ENCODE measurements at places on chromosomes 3 and 15. TPM values are rescaled to one million over a fixed set of nuclear protein-coding genes. Genes with fewer than 3 reads are reported as not detected.
A peak's percentile ranks its signal among the peaks of the same experiment; 100 is the strongest.

The RASL12 gene
- total RNA-seq = 2.8 TPM

The JMJD7 gene
- 1.7 TPM for total RNA-seq

The TTC21A gene
- 0.33 TPM for total RNA-seq

The LEKR1 gene
- total RNA-seq = not detected

The MYZAP gene
- total RNA-seq = 1.3 TPM

The GOLGA8N gene
- total RNA-seq = 1.4 TPM

The LRRC2 gene
- total RNA-seq = 97.0 TPM

GRCh38 chr15:94279736-94280135, 48.4 kb downstream of the MCTP2 start:
- H3K27ac ChIP-seq = no peak overlapping the region
- no peaks in the 10 kb centered on the region for H3K36me3 ChIP-seq
- H3K4me1 ChIP-seq = no peaks in the 10 kb centered on the region
- H3K27me3 ChIP-seq = no peaks in the 10 kb centered on the region
- no peak overlapping the region for H3K4me3 ChIP-seq
- DNase-seq = no peak

- H3K4me1 ChIP-seq = peaks cover 27% of the 10 kb centered on the region
- DNase-seq = peak; percentile 2
- H3K27me3 ChIP-seq = no peaks in the 10 kb centered on the region
- no peaks in the 10 kb centered on the region for H3K36me3 ChIP-seq
- H3K4me3 ChIP-seq = no peak overlapping the region
- H3K27ac ChIP-seq = no peak overlapping the region
Measured at GRCh38 chr15:40066589-40066988, 27.6 kb upstream of the SRP14 start.

DNA sequence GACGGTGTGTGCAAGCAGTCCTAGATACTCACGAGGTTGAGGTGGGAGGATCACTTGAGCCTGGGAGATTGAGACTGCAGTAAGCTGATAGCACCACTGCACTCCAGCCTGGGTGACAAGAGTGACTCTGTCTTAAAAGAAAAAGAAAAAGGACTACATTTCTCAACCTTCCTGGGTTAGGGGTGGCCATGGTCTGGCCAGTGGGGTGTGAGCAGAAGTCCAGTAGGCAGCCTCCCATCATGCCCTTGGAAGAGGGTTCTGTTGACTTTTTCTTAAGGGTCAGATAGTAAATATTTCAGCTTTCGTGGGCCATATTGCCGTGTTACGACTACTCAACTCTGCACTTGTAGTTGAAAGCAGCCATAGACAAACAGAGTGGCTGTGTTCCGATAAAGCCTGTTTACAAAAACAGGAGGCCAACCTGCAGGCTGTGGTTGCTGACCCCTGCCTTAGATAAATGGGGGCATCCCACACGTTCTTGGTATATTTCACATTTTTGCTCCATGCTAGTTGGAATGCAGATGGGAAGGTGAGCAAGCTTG, 31.0 kb upstream of the PDE8A start:
- DNase-seq = no peak
- H3K27me3 ChIP-seq = no peaks in the 10 kb centered on the region
- H3K4me3 ChIP-seq = no peak overlapping the region
- peaks cover 7% of the 10 kb centered on the region for H3K4me1 ChIP-seq

GRCh38 chr3:131797776-131798175, 237.0 kb downstream of the CPNE4 start:
- no peaks in the 10 kb centered on the region for H3K36me3 ChIP-seq
- H3K4me1 ChIP-seq = no peaks in the 10 kb centered on the region
- no peak overlapping the region for H3K4me3 ChIP-seq
- H3K27ac ChIP-seq = no peak overlapping the region
- no peak for DNase-seq

GRCh38 chr3:127448161-127448561, 142.4 kb downstream of the TPRA1 start:
- H3K4me1 ChIP-seq = no peaks in the 10 kb centered on the region
- no peak overlapping the region for H3K27ac ChIP-seq
- peaks cover 4% of the 10 kb centered on the region for H3K27me3 ChIP-seq

- peak; percentile 29 for DNase-seq
- H3K27ac ChIP-seq = peak overlapping the region; percentile 94
- H3K27me3 ChIP-seq = no peaks in the 10 kb centered on the region
- H3K36me3 ChIP-seq = no peaks in the 10 kb centered on the region
- peaks cover 78% of the 10 kb centered on the region for H3K4me1 ChIP-seq
Measured at GRCh38 chr15:74868059-74868458, 5.1 kb downstream of the SCAMP2 start.

DNA sequence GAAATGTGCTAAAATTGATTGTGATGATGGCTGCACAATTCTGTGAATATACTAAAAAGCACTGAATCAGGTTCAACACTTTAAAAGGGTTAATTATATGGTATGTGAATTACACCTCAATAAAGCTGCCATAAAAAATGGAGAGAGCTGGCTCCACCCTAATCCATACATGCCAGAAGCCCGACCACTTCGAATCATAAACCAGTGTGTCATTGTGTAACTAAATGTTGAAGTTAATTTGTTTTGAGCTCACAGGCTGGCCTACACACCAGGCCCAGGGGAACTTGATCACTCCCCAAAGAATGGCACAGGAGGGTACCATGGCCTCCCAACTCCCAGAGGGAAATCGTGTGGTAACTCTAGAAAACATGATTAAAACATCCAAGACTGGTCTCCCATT, 14.0 kb downstream of the PLCD1 start:
- no peak overlapping the region for H3K4me3 ChIP-seq
- no peaks in the 10 kb centered on the region for H3K36me3 ChIP-seq
- DNase-seq = no peak
- H3K27me3 ChIP-seq = no peaks in the 10 kb centered on the region
- no peaks in the 10 kb centered on the region for H3K4me1 ChIP-seq

DNA sequence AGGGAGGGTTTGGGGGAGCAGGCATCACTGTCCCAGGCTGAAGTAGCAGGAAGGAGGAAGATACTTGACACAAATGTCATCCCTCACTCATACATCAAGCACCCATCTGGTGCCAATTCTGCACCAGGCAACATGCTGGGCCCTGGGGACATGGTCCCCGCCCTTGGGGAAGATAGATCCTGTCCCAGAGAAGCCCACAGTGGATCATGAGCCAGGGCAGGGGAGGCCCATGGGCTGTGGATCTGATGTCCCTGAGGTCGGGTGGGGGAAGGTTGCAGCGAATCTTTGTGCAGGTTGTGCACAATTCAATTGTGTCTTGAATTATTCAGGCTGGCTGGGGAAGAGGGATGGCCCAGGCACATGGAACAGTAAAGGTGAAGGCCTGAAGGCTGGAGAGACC, 6.4 kb upstream of the CCDC33 start:
- no peak overlapping the region for H3K27ac ChIP-seq
- no peak overlapping the region for H3K4me3 ChIP-seq
- H3K27me3 ChIP-seq = peaks cover 2% of the 10 kb centered on the region
- no peaks in the 10 kb centered on the region for H3K36me3 ChIP-seq

DNA sequence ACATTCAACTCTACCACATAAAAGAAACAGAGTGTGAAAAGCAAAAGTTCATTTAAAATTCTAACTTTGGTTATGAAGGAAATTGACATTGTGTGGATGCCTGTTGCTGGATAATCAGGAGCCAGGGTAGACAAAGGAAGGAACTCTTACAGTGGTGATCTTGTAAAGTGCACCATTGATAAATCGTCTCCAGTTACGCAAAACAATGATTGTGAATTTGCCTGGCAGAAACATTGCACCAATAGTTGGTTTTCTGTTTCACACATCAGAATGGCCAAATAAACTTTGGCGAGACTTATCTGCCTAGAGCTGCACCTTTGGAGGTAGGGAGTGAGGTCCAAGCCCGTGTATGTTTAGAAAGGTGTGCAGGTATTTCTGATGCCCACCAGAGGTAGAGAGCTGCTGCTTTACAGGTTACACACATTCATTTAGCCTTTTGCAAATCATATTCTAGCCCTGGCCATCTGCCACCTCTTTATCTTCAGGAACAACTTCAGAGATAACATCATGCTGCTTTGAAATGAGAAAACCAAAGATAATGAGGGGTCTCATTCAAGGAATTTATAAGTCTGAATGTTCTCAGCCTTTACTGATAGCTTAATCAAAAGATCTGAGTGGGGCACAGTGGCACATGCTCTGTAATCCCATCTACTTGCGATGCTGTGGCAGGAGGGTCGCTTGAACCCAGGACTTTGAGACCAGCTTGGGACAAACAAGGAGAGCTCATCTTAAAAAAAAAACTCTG, 47.4 kb upstream of the P3H2 start:
- no peaks in the 10 kb centered on the region for H3K4me1 ChIP-seq
- H3K27ac ChIP-seq = no peak overlapping the region
- no peaks in the 10 kb centered on the region for H3K27me3 ChIP-seq
- H3K4me3 ChIP-seq = no peak overlapping the region

- no peak overlapping the region for H3K27ac ChIP-seq
- H3K36me3 ChIP-seq = no peaks in the 10 kb centered on the region
- no peak overlapping the region for H3K4me3 ChIP-seq
Measured at GRCh38 chr3:42387802-42388651, 22.4 kb downstream of the LYZL4 start.

- H3K4me3 ChIP-seq = peak within 1 kb of the TSS; percentile 47
- no peak for DNase-seq
- peaks cover 5% of the 10 kb centered on the region for H3K27me3 ChIP-seq
- H3K4me1 ChIP-seq = peaks cover 23% of the 10 kb centered on the region
- H3K36me3 ChIP-seq = no peaks in the 10 kb centered on the region
Measured at GRCh38 chr3:184377882-184378445, at the start of gene THPO. Gene THPO, minus strand, starts transcription at chr3:184378207. Its CDS starts 1,948 bp downstream, at chr3:184376259.

DNA sequence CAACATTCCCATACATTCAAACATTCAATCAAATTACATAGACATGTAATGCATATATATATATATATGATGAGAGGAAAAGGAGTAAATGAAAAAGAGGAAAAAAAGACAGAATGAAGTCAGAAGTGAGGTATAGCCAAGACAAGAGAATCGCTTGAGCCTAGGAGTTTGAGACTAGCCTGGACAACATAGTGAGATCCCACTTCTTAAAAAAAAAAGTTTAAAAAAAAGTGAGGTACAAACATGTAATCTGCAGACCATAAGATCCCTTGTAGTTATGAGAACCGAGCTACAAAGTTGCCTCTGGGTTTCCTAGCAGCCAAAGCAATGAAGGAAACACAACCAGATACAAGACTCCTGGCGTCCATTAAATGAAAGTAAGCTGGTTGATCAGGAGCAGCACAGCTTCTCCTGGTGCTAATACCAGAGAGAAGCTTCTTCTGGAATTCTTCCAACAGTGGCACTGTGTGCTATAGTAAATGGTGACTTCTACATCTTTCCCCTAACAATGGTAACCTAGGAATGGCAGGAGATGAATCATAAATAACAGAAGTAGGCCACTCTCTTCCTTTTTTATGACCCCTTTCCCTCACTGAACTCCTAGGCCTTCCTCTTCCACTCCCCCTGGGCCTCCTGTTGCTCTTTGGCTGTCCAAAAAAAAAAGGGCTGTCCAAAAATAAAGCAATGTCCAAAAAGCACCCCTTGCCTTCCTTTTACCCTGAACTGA, 3.5 kb downstream of the KCNMB3 start:
- no peaks in the 10 kb centered on the region for H3K27me3 ChIP-seq
- DNase-seq = no peak
- H3K36me3 ChIP-seq = peaks cover 8% of the 10 kb centered on the region

DNA sequence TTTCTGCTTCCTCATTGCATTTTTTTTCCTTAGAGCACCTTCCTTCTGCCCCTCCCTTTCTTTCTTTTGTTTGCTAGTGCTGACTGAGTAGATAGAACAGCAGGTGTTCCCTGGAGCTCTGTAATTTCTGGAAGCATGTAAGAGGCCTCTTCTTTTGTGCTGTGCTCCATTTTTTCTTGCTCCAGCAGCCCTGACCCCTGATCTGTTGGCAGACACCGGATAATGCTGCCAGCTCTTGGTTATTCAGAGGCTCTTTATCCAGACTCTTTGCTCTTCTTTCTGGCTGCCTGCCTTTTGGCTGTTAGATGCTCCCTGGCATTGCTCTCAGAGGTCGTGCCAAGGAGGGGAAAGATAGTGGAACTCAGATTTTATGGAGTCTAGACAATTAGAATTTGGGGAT, 104.4 kb upstream of the RBMS3 start:
- H3K27me3 ChIP-seq = no peaks in the 10 kb centered on the region
- H3K27ac ChIP-seq = no peak overlapping the region
- no peak overlapping the region for H3K4me3 ChIP-seq
- peaks cover 18% of the 10 kb centered on the region for H3K4me1 ChIP-seq
- no peaks in the 10 kb centered on the region for H3K36me3 ChIP-seq

- peaks cover 44% of the 10 kb centered on the region for H3K27me3 ChIP-seq
- no peaks in the 10 kb centered on the region for H3K36me3 ChIP-seq
- H3K4me1 ChIP-seq = no peaks in the 10 kb centered on the region
- no peak for DNase-seq
- H3K4me3 ChIP-seq = no peak overlapping the region
Measured at GRCh38 chr15:60017538-60018520, 13.7 kb downstream of the FOXB1 start.

DNA sequence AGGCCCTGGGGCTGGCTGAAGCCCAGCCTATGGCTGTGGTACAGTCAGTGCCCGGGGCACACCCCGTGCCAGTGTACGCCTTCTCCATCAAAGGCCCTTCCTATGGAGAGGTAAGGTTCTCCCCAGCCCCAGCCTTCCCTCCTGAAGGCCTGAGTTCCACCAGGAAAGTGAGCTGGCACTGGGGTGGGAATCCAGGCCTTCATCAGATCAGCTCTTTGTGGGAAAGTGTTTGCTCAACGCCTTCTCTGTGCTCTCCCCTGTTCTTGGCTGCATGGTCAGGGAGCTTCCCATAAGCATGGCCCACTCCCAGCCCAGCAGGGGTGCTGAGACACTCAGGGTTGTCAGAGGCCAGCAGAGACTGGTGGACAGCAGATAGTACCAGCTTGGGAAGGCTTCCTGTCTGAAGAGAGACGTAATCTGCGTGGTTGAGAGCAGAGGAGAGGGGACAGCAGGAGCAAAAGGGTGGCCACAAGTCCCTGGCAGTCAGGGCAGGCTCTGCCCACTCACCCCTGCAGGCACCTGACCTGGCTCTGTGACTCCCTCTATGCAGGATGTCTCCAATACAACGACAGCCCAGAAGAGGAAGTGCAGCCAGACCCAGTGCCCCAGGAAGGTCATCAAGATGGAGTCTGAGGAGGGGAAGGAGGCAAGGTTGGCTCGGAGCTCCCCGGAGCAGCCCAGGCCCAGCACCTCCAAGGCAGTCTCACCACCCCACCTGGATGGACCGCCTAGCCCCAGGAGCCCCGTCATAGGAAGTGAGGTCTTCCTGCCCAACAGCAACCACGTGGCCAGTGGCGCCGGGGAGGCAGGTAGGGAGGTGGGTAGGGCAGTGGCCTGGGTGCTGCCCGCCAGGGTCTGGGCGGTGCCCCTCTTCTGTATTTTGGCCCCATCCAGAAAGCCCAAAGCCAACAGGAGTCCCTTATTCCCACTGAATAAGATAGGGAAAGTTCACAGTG, 38.4 kb downstream of the PML start:
- H3K27me3 ChIP-seq = no peaks in the 10 kb centered on the region
- DNase-seq = no peak
- H3K27ac ChIP-seq = no peak overlapping the region
- H3K4me1 ChIP-seq = no peaks in the 10 kb centered on the region
- H3K36me3 ChIP-seq = peaks cover 39% of the 10 kb centered on the region

DNA sequence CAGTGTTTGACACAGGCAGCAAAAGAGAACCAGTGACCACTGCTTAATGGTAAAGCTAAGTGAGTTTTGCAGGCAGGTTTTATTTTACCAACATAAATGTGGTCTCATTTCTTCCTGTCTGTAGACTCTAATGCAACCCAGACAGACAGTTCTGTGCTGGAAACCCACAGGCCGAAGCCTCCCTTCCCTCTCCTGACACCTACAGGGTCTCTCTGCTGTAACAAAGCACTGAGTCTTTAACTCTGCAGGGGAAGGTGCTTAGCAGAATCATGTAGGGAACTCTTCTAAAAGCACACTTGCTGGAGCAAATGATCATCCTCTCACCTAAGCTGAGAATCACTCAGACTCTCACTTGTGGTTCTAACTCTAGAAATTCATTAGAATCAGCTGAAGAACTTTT, 200.3 kb downstream of the KBTBD8 start:
- H3K4me1 ChIP-seq = no peaks in the 10 kb centered on the region
- no peaks in the 10 kb centered on the region for H3K27me3 ChIP-seq
- H3K36me3 ChIP-seq = no peaks in the 10 kb centered on the region
- no peak overlapping the region for H3K27ac ChIP-seq
- no peak for DNase-seq
- H3K4me3 ChIP-seq = no peak overlapping the region

All from gastrocnemius medialis (tissue), 4 donors.